ENCODE measurements at places on chromosomes 16 and 17.
A peak's percentile ranks its signal among the peaks of the same experiment; 100 is the strongest.

- DNase-seq: no peak
Observed at GRCh38 chr17:51261024-51261963, 948 bp downstream of the UTP18 start.

GRCh38 chr17:9244066-9245052 is 223.0 kb downstream of the NTN1 start:
- DNase-seq: peak; percentile 68

DNA sequence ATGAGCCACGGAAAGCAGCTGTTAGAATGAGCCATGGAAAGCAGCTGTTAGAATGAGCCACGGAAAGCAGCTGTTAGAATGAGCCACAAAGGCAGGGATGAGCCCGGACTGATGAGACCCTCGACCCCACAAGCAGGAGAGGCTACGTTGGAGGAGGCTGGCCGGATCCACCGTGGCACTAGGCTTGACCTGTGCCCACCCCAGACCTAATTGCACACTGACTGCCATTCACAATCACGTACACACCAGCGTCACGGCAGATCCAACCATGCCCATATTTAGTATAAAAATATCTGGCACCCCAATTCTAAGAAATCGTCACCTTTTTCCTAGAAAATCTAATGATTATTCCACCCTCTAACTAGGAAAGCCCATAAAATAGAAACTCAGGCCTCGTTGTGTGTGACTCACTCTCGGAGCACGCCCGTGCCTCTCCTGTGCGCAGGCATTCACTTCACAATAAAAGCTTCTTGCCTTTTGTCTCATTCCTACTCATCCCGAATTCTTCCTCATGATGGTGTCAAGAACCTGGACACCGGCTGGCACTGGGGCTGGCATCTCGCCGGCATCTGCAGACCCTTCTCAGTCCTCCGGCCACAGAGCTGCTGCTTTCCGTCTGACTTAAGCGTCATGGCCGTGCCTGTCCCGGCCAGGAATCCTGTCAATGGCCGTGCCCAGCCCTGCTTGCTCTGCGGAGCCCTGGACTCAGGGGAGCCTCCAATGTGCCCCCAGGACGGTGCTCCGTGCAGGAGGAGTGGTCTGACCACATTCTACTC is 5.5 kb upstream of the SECTM1 start:
- DNase-seq: peak; percentile 79

DNA sequence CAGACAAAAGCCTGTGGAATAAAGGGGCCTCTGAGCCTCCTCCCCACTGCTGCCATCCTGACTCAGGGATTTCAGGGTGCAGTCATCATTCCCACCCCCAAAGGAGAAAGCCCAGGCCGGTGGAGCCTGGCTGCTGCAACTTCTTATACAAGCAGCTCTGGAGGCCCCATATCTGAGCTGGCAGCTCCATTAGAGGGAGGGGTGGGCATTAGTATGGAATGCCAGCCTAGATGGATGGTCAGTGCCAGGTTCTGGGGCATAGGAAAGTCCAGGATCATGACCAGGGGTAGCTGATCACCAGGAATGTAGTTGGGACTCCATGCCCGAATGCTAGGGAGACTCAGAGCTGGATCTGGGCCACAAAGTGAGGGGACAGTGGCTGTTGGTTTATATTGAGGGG is 581.0 kb downstream of the KCNJ18 start:
- no peak for DNase-seq

GRCh38 chr17:27239046-27239445 is 54.9 kb upstream of the WSB1 start:
- DNase-seq: no peak

GRCh38 chr17:50815400-50815799 is 20.0 kb upstream of the WFIKKN2 start:
- no peak for DNase-seq

DNA sequence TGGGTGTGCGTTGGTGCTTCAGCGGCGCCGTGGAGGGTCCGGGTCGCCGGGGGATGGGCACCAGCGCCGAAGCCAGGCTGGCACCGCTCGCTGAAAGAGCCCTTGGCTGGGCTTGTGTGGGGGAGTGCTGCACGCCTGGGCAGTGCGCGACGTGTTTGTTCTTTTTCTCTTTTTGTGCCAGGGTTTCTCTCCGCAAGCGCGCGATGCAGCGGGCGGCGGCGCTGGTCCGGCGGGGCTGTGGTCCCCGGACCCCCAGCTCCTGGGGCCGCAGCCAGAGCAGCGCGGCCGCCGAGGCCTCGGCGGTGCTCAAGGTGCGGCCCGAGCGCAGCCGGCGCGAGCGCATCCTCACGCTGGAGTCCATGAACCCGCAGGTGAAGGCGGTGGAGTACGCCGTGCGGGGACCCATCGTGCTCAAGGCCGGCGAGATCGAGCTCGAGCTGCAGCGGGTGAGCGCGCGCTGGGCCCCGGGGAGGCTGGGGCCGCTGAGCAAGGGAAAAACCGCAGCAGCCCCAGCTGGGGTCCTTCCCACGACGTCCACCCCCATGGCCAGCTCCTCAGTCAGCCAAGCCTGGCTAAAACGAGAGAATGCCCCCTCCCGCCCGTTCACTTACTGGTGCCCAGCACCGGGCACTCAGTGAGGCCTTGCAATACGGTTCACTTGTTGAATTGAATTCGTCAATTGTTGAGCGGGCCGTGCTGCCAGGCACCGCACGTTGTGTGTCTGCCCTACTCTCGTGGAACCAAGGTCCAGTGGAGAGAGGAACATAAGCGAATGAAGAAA is 541 bp downstream of the GPT2 start:
- DNase-seq: no peak

Measured in fibroblast of skin of right biceps (primary cell).